ENCODE measurements at places on chromosomes 16 and 17.

- no peak for DNase-seq
Measured at GRCh38 chr16:14121142-14121541, 50.0 kb downstream of the MRTFB start.

DNA sequence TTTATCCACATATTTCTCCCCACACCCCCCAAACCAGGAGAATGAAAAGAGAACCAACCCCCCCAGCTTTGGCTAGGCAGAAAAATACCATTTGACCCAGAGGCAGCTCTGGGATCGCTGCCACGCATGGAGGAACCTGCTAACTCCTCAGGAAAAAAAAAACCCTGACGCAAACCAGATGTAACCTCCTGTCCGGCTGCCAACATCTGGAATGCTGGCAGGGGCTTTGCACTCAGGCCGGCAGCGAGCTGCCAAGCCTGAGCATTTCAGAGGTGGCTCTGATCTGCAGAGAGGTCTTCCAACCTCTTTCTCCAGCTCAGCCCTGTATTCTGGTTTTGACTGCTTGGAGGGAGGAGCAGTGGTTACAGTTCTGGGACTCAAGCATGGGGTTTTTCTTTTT, 8.2 kb downstream of the IGFBP4 start:
- DNase-seq: no peak

- DNase-seq: no peak
Measured at GRCh38 chr17:59631276-59631675, 11.6 kb downstream of the CLTC start.

GRCh38 chr17:77600346-77600745, 358.2 kb upstream of the TNRC6C start:
- no peak for DNase-seq

Measured in activated CD8-positive, alpha-beta memory T cell treated with anti-CD3 and anti-CD28 coated beads for 4 hours (primary cell).